ENCODE measurements at places on chromosomes 2 and 18. TPM values are rescaled to one million over a fixed set of nuclear protein-coding genes. Genes with fewer than 3 reads are reported as not detected.

- no peaks in the 10 kb centered on the region for H3K36me3 ChIP-seq
- H3K27ac ChIP-seq = no peak overlapping the region
- no peak overlapping the region for H3K4me3 ChIP-seq
- no peak for DNase-seq
- no peaks in the 10 kb centered on the region for H3K4me1 ChIP-seq
These were observed 60.5 kb upstream of the ST3GAL5 start for GRCh38 chr2:85949280-85949679.

DNA sequence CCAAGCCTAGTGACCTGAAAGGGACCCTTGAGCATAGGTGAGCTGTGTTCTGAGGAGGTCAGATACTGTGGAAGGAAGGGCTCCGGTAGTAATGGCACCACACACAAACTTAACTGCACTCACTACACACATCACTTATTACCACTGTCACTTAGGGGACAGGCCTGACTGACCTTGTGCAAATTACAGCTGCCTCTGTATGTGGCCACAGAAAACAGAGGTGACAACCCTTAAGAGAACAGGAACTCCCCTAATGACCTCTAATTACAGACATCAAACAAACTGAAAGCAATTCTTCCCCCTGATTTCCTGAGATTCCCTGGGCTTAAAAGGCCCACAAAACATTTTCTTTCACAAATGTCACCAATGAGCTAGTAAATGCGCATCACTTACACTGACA is 360.6 kb downstream of the RND3 start:
- H3K27ac ChIP-seq = no peak overlapping the region
- no peaks in the 10 kb centered on the region for H3K36me3 ChIP-seq
- H3K4me1 ChIP-seq = no peaks in the 10 kb centered on the region

DNA sequence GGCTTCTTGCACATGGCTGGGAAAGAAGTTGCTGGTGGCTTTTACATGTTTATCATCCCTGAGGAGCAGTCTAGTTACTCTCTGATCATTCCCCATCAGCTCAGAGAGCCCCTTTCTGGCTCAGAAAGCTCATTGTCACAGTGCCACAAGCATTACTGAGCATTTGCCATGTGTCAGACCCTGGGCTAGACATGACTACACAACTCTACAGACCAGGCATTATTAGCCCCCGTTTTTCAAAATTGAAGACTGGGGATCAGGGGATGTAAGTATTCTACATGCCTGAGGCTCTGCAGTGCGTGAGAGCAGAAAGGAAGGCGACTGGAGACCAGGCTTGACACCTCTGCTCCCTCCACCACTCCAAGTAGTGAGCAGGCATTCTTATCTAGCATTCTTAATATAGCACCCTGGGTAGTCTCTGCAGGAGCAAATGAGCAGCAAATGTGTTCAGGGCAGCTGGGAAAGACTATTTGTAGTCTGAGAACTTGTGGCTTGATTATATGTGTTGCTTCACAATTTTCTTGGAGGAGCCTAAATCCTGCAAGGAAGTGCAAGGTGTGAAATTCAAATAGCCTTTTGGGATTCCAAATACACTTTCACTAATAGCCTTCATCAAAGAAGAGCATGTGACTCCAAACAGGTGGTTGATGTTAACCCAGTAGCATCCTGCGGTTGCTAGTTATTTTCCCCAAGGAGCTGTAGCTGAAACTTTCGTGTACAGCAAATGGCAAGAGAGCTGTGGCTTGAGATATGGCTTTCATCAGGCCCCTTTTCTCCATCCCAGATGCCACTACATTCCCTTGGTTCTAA is 143.2 kb downstream of the DDX1 start:
- no peak overlapping the region for H3K27ac ChIP-seq
- peaks cover 34% of the 10 kb centered on the region for H3K4me1 ChIP-seq
- no peaks in the 10 kb centered on the region for H3K36me3 ChIP-seq
- no peaks in the 10 kb centered on the region for H3K27me3 ChIP-seq

DNA sequence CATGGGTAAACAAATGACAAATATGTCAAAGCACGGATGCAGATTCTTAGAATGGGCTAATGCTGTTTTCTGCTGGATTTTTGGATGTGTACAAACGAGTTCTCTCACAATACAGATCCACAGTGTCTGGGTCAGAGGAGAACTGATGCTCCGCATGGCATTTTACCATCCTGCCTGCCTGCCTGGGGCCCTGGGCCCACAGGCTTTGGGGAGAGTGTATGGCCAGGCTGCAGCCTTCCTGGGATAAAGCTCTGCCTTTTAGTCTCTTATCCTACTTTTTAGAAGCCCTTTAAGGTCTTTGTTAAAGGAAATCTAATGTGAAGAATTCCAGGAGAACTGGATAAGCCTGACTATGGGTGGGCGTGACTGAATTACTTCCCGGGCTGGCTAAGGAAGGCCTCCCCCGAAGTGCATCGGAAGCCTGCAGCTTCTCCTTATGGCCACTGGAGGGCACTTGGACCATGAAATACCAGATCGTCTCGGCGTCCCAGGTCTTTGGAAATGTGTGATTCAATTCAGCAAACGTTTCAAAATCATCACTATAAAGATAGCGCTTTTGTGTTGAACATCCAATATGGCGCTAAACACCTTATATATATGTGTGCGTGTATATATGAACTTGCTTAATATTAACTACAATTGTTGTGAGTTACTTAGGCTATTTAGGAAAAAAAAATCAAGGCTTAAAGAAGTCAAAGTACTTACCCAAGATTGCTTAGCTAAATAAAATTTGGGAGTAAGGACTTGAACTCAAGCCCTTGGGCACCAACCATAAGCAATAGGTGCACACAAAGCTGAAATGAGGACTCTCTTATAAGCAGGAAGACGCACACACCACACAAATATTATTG is 15.2 kb upstream of the DNPEP start:
- H3K4me3 ChIP-seq = no peak overlapping the region
- peaks cover 61% of the 10 kb centered on the region for H3K4me1 ChIP-seq
- no peaks in the 10 kb centered on the region for H3K36me3 ChIP-seq
- H3K27me3 ChIP-seq = no peaks in the 10 kb centered on the region
- peak; percentile 89 for DNase-seq

DNA sequence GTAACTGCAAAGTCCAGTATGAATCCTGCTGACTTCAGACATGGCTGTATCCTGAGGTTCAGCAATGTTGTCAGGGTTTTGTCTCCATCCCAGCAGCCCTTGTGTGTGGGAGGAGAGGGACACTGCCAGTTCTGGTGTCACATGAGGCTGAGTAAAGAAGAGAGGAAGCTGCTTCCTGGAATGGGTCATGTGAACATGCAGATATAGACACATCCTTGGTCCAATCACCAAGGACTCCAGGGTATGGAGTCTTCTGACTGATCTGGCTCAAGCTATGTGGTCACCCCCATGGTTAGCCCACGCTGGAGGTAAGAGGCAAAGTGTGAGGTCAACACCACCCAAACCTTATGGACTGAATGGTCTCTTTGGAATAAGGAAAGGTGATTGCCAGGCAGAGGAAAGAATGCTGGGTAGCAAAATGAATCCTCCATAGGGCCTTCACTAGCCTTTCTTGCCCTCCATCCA is 134.4 kb upstream of the SLC1A4 start:
- H3K4me3 ChIP-seq = no peak overlapping the region
- peak overlapping the region; percentile 8 for H3K27ac ChIP-seq
- peak; percentile 83 for DNase-seq
- no peaks in the 10 kb centered on the region for H3K27me3 ChIP-seq
- no peaks in the 10 kb centered on the region for H3K4me1 ChIP-seq
- no peaks in the 10 kb centered on the region for H3K36me3 ChIP-seq

The STARD7 gene
- total RNA-seq = 88.5 TPM

DNA sequence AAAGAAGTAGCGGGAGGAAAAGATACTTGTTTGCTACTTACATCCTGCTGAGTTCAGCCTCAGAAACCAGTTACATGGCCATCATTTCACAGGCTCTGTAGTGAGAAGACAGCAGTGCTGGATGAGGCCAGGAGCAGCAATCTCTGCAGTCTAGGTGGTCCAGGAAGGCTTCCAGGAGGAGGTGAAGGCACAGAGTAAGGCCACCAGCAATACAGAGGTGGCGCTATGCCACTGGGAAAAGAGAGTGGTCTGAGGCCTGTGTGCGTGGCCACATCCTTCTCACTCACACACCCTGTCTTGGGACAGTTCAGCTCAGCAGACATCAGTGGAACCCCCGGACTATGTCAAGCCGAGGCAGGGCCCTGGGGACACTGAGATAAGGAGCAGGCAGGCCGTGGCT is 162.7 kb downstream of the KLHL29 start:
- no peak overlapping the region for H3K27ac ChIP-seq
- no peaks in the 10 kb centered on the region for H3K27me3 ChIP-seq
- DNase-seq = no peak
- no peaks in the 10 kb centered on the region for H3K36me3 ChIP-seq

DNA sequence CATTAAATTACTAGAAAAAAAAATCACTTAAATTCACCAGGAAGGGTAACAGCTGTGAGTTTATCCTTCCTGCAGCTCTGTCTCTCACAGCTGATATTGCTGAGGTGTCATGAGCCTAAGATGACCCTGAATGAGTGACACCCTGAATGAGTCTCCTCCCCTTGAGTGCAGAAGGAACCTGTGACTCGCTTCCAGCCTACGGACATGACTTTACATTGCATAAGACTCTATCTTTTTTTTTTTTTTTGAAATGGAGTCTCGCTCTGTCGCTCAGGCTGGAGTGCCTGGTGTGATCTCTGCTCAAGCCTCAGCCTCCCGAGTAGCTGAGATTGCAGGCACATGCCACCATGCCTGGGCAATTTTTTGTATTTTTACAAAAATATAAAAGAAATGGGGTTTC is 14.1 kb downstream of the MRO start:
- no peaks in the 10 kb centered on the region for H3K36me3 ChIP-seq
- H3K4me1 ChIP-seq = peaks cover 8% of the 10 kb centered on the region
- no peak overlapping the region for H3K4me3 ChIP-seq
- no peak for DNase-seq
- no peaks in the 10 kb centered on the region for H3K27me3 ChIP-seq

DNA sequence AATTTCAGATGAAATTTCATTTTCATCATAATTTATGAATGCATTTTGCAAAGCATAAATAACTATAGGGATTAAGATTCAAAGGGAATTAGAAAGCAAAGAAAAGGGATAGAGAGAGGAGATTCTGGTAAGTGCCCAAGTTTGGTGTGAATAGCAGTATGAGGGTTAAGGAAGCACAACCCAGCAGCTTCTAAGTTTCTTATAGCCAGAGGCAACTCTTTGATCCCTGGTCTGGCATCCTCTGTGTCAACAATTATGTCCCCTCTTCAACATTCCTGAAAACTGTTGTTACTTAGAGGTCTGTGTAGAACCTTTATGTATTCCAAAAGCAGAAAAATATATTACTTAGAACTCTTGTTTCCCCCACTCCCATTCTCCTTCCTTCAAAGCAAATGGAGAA is 171.6 kb upstream of the SATB2 start:
- H3K27ac ChIP-seq = no peak overlapping the region
- no peaks in the 10 kb centered on the region for H3K36me3 ChIP-seq
- H3K4me1 ChIP-seq = no peaks in the 10 kb centered on the region
- no peak overlapping the region for H3K4me3 ChIP-seq
- H3K27me3 ChIP-seq = no peaks in the 10 kb centered on the region

The SERPINB12 gene
- total RNA-seq = not detected

DNA sequence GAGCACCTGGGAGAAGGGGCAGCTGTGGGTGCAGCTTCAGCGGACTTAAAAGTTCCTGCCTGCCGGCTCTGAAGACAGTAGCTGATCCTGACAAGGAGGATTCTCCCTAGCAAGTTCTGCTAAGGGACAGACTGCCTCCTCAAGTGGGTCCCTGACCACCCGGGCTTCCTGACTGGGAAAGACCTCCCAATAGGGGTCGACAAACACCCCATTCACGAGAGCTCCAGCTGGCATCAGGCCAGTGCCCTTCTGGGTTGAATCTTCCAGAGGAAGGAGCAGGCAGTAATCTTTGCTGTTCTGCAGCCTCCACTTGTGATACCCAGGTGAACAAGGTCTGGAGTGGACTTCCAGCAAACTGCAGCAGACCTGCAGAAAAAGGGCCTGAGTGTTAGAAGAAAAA is 632.9 kb downstream of the CCDC85A start:
- H3K27ac ChIP-seq = no peak overlapping the region
- no peaks in the 10 kb centered on the region for H3K36me3 ChIP-seq
- H3K4me3 ChIP-seq = no peak overlapping the region
- no peaks in the 10 kb centered on the region for H3K27me3 ChIP-seq
- DNase-seq = peak; percentile 49
- H3K4me1 ChIP-seq = no peaks in the 10 kb centered on the region

DNA sequence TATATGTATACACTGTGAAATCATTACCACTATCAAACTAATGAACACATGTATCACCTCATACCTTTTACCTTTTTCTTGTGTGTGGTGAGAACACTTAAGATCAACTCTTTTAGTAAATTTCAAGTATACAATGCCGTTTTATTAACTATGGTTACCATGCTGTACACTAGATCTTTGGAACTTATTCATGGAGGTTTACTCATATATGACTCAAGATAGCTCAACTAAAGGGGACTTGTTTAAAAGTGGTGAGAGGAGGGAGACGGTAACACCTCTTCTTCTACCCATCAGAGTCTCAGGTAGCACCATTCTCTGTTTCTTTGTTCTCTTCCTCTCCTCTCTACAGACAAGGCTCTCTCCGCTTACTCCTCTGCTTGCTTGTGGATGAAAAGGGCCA is 36.1 kb upstream of the TMEM178A start:
- H3K27ac ChIP-seq = no peak overlapping the region
- H3K27me3 ChIP-seq = no peaks in the 10 kb centered on the region
- H3K4me3 ChIP-seq = no peak overlapping the region
- no peak for DNase-seq
- H3K4me1 ChIP-seq = no peaks in the 10 kb centered on the region

The CIB4 gene
- not detected for total RNA-seq

GRCh38 chr18:26459340-26459739 is 89.0 kb downstream of the KCTD1 start:
- no peak overlapping the region for H3K27ac ChIP-seq
- no peak overlapping the region for H3K4me3 ChIP-seq
- no peak for DNase-seq
- no peaks in the 10 kb centered on the region for H3K36me3 ChIP-seq
- no peaks in the 10 kb centered on the region for H3K27me3 ChIP-seq
- H3K4me1 ChIP-seq = no peaks in the 10 kb centered on the region

The ESCO1 gene
- 20.0 TPM for total RNA-seq

DNA sequence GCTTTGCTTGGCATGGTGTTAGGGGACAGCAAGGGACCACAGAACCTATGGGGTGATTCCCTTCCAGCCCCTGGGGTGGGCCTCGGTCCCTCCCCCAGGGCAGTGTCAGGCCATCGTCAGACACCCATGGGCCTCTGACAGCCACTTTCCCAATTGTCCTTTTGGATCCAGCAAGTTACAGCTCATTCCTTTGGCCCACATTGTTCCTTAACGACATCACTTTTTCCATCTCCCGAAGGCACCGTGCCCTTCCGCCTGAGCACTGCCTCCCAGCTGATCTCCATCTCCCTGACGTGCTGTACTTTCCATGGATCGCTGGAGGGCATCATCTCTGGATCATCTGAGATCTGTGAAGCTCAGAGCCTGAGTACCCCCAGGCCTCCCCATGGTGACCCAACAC is 10.4 kb upstream of the KCNK3 start:
- DNase-seq = peak; percentile 52
- no peaks in the 10 kb centered on the region for H3K27me3 ChIP-seq
- H3K4me1 ChIP-seq = peaks cover 19% of the 10 kb centered on the region
- no peak overlapping the region for H3K4me3 ChIP-seq
- H3K36me3 ChIP-seq = no peaks in the 10 kb centered on the region

The FAM228A gene
- total RNA-seq = 2.1 TPM

Measured in sigmoid colon (tissue), 7 donors.